ENCODE measurements at places on chromosomes 4 and X.
A peak's percentile ranks its signal among the peaks of the same experiment; 100 is the strongest.

DNA sequence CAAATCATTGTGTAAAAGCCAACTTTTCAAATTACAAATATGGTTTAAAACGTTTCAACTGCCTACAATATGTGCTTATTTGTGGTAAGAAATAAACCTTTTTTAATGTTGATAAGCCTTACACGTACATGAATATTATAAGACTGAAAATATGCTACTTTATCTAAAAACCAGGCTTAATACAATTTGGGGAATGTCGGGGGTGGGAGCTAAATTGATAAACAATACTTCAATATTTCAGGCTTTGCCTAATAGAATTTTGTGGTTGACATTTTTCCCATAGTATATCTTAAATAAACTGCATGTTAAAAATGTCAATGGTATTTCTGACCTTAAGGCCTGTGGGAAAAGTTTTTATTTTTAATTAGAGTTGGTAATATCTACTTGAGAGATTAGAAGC lies 69.8 kb upstream of the SLIT2 start:
- H3K36me3 ChIP-seq = no peaks in the 10 kb centered on the region
- DNase-seq = no peak
- H3K4me1 ChIP-seq = no peaks in the 10 kb centered on the region

DNA sequence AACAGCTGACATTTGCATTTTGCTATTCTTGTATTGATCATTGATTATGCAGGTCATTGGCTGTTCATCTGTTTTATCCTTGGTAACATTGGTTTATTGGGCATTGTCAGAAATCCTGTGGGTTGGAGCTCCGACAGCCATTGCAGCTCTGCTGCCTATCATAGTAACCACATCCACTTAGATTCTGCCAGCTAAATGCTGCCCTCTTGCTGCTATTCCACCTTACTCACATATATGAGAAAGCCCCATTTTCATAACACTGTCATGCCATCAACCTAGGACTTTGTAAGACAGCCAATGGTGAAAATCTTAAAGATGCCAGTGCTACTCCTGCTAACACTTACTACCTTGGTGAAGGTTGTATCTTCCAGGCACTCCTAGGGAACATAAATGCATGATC lies 187.3 kb upstream of the CXCL13 start:
- H3K36me3 ChIP-seq = no peaks in the 10 kb centered on the region
- no peak overlapping the region for H3K27ac ChIP-seq
- no peaks in the 10 kb centered on the region for H3K4me1 ChIP-seq
- peak; percentile 43 for DNase-seq
- no peak overlapping the region for H3K4me3 ChIP-seq

GRCh38 chrX:132092439-132093065 lies 35.3 kb downstream of the FRMD7 start:
- H3K4me1 ChIP-seq = no peaks in the 10 kb centered on the region
- no peak overlapping the region for H3K27ac ChIP-seq
- DNase-seq = peak; percentile 77
- no peak overlapping the region for H3K4me3 ChIP-seq
- H3K27me3 ChIP-seq = no peaks in the 10 kb centered on the region

DNA sequence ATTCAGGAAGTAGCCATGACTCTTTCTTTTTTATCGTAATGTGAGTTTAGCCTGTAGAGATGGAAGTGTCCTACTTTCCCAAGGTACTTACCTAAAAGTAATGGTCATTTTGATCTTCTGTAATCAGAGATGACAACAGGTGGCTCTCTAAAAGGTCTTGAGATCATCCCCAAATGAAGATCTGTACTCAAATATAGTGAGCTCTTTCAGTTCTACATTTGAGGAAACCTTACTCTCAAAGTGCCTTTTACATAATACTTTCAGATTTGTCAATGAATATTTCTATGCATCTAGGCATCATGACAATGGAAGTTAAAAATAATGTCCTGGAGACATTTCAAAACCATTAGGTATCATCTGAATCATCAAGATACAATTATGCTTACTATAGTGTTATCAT lies 17.2 kb upstream of the MND1 start:
- H3K36me3 ChIP-seq = no peaks in the 10 kb centered on the region
- no peaks in the 10 kb centered on the region for H3K4me1 ChIP-seq
- no peak overlapping the region for H3K4me3 ChIP-seq
- H3K27me3 ChIP-seq = peaks cover 4% of the 10 kb centered on the region

DNA sequence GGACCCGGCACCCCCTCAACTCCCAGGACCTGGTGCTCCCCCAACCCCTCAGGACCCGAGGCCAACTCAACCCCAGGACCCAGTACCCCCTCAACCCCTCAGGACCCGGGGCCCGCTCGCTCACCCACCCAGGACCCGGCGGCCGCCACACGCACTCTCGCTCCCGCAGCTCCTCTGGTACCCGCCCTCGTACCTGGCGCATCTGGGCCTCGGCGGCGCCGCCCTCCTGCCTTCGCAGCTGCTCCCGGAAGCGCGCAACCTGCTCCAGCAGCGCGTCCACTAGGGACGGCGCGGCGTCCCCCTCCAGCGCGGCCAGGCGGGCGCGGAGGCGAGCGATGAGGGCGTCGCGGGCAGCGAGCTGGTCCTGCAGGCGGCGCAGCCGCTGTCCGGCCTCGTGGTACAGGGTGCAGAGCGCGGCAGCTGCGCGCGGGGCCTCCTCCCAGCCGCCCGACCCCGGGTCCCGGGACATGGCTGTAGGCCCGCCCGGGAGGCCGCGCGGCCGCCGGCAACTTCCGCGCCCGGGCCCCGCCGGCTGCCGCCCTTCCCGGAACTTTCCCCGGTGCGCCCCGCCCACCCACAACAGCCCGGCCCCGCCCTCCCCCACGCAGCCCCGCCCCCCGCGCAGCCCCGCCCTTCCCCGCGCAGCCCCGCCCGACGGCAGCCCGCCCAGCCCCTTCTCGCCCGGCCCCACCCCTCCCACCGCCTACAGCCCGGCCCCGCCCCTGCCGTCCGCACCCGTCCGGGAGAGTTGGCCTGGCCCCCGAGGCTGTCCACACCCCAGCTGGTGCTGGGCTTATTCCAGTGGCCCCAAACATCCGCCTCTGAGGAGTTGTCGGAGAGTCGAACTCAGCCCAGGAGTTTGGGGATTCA lies at the start of gene TNIP2:
TSS of gene TNIP2 (minus strand) at position 516 of the 870 bp plus-strand sequence. CDS start at position 469, 47 bp downstream.
- peak within 1 kb of the TSS; percentile 65 for H3K27ac ChIP-seq
- H3K36me3 ChIP-seq = peaks cover 2% of the 10 kb centered on the region
- no peaks in the 10 kb centered on the region for H3K27me3 ChIP-seq
- peak; percentile 79 for DNase-seq

Data from activated naive CD4-positive, alpha-beta T cell treated with anti-CD3 and anti-CD28 coated beads for 36 hours (primary cell).